Suprapubic skin (tissue), 4 donors: ENCODE measurements at places on chromosomes 5 and 9.
A peak's percentile ranks its signal among the peaks of the same experiment; 100 is the strongest.

- DNase-seq = no peak
Measured at GRCh38 chr9:132059361-132059760, 20.3 kb downstream of the MED27 start.

DNA sequence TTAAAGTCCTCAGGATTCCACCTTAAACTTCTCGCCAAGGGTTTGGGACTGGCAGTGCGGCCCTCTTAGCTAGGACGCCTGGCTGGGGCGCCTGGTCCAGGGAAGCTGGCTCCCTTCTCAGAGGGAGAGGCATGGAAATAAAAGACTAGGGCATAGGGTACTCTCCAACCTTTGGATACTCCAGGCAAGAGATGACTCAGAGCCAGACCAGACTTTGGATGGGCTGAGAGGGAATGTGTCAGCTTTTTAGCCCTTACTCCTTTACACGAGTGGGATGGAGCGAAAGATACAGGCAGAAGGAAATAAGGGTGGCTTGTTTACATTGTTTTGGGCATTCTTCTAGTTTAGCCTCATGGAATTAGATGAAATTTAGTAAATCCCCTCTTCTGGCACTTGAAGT, 48.2 kb downstream of the IL31RA start:
- no peak for DNase-seq

DNA sequence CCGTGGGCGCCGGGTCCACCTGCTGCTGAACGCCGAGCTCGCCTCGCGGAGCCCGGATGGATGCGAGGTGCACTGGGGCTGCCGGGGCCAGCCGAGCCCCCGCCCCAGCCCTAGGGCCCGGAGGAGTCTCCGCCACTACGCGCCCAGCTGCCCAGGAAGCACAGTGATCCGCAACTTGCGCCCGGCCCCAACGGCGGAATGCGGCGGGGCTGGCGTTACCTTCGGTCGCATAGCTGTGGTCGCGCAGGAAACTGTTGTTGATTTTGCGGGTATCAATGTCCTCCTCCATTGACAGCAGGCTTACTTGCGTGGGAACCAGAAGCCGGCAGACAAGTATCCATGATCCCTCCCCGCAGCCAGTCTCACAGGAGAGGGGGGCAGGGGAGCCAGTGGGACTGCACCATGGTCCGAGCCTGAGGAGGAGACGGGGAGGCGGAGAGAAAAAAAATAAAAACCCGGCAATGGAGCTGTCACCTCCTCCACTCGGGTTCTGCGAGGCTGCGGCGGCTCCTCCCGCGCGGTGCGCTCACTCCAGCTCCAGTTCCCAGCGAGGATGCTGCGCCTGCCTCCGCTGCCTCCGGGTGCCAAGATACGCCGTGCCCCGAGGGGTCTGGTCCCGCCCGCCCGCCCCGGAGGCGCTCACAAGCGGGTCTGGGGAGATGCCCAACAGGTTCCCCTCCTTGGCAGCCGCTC, 628 bp downstream of the PPP2R2B start:
- no peak for DNase-seq

DNA sequence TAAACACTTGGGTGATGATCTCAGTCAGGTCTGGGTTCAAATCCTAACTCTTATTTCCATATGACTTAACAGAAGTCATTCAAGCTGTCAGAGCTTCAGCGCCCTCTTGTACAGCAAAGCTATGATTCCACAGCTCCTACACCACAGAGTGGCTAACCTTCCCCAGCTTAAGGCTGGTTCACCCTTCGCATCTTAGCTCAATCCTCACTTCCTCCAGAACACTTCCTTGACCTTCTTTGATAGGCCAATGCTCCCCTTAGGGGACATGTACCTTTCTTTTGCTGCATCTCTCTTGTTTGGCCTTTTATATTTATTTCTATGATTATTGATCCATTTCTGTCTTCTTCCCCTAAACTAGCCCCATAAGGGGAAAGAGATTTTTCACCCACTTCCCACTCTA, 57.0 kb downstream of the RASEF start:
- DNase-seq = no peak

- DNase-seq = no peak
Measured at GRCh38 chr5:154372661-154373060, 73.1 kb upstream of the SAP30L start.

DNA sequence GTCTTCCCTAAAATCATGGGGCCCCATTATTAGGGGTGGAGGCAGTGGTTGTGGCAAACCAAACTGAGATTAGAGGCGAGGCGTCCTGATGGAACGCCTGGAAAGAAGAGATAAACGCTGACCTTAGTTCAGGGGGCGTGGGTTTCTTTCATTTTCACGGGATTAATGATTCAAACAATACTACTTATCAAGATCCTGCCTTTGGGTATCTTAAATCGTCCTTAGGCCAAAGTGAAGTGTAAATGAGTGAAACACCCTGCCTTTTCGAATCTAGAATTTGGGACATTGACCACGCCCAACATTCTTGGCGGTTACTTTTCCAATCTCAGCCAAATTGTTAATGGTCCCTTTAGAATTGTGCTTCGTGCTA, 1.0 kb upstream of the UBTD2 start:
- DNase-seq = no peak

GRCh38 chr5:14915291-14915952, 43.8 kb upstream of the ANKH start:
- no peak for DNase-seq

GRCh38 chr9:38418366-38418765, 5.9 kb downstream of the IGFBPL1 start:
- DNase-seq = no peak

DNA sequence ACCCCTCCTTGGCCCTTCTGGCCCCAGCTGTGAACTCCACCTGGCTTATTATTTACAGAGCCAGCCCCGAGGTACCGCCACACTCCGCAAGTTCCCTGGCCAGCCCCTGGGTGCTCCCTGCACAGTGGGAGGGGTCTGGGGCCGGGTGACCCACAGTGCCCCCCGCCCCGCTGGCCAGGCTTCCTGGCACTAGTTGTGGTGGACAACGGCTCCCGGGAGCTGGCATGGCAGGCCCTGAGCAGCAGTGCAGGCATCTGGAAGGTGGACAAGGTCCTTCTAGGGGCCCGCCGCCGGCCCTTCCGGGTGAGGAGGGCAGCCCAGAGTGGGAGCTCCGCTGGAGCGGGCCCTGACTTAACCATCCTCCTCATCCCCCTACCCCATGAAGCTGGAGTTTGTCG, 3.9 kb downstream of the MAMDC4 start:
- DNase-seq = peak; percentile 53

- no peak for DNase-seq
Measured at GRCh38 chr9:136058084-136058483, 37.0 kb downstream of the NACC2 start.

DNA sequence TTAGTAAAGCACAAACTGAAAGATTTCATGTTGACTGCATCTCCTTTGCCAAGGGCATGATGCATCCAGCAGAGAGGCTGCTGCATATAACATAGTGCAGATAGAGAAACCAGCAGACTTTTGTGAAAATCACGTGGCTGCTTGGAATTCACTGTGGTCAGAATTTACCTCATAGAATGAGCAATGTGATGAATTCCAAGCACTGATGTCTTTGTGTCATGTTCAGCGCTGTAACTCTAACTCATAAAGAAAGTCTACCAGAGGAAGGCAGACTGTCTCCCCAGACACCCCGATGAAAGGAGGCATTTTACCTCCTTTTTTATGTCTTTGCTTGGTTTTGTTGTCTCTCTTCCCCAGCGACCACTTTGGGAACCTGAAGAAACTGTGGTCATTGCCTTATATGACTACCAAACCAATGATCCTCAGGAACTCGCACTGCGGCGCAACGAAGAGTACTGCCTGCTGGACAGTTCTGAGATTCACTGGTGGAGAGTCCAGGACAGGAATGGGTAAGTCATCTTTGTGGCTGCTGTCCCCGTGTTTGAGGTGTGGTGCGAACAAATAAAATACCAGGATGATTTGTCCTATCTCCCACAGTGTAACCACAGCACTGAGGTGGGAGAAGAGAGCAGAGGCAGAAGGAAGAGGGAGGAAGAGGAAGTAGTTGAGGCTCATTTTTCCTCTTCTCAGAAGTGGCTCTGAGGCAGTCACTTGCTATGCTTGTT, 42.0 kb downstream of the ITK start:
- no peak for DNase-seq

DNA sequence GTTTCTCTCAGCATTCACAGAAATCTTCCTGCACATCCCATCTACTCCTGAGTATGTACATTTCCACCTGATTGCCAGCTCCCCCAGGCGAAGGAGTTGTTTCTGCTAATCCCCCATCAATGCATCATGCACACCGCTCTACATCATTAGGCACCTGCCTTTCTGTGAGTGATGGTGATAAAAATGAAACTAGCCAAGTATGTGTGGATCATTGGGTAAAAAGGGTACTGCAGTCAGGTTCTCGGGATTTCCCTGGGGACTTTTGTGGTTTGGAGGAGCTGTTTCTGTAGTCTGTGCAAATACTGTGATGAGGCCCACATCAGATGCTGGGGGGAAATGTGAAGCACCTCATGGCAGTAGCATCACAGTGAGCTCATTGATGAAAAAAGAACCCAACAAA, 30.4 kb downstream of the CAMK4 start:
- DNase-seq = no peak

DNA sequence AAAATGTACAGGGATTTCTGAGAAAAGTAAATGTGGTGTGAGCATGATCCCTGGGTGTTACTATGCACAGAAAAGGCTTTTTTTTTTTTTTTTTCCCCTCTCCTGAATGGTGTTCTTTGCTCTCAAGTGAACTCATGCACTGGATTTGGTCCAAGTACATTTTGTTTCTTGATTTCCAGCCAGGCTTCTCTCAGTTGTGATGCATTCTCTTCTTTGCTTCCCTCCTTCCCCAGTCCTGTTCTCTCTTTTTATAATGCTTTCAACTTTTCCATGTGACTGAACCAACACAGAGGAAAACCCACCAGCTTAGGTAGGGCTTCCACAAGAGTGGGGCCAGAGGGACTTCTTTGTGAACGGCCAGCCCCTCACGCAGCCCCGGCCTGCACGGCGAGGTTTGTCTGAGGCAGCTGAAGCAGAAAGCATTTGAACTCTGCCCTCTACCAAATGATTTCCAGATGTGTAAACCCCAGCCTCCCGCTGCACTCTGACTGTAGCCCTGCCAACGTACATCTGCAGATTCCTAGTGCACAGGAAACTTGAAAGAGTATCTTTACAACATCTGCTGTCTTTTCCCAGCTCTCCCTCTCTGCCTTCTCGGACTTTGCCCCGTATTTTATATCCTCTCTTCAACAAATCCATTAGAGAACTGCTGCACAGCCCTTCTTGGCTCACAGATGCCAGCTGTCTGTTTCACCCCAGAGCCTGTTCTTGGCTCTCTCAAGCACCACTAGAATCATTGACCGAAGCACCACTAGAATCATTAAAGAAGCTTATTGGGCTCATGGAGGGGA, 71.8 kb upstream of the CD180 start:
- peak; percentile 84 for DNase-seq

GRCh38 chr9:134485653-134486052, 155.9 kb upstream of the COL5A1 start:
- no peak for DNase-seq

- DNase-seq = no peak
Measured at GRCh38 chr5:28156981-28157380, 1118.6 kb upstream of the CDH9 start.

DNA sequence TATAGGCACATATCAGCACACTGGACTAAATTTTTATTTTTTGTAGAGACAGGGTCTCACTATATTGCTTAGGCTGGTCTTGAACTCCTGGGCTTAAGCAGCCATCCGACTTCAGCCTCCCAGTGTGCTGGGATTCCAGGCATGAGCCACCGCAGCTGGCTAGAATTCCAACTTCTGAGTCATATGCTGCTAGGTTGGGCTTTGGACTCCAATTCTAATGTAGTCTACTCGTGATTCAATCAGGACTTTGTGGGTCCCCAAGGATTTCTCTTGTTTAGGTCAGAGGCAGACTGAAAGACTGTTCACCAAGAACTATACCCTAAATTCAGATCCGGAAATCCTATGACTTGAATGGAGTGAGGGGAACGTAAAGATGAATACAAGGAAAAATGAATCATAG, 68.2 kb upstream of the CHD1 start:
- no peak for DNase-seq

- DNase-seq = no peak
Measured at GRCh38 chr5:143397302-143398052, 6.0 kb downstream of the NR3C1 start.

- DNase-seq = peak; percentile 80
Measured at GRCh38 chr5:170632985-170633234, 129.1 kb downstream of the KCNIP1 start.

DNA sequence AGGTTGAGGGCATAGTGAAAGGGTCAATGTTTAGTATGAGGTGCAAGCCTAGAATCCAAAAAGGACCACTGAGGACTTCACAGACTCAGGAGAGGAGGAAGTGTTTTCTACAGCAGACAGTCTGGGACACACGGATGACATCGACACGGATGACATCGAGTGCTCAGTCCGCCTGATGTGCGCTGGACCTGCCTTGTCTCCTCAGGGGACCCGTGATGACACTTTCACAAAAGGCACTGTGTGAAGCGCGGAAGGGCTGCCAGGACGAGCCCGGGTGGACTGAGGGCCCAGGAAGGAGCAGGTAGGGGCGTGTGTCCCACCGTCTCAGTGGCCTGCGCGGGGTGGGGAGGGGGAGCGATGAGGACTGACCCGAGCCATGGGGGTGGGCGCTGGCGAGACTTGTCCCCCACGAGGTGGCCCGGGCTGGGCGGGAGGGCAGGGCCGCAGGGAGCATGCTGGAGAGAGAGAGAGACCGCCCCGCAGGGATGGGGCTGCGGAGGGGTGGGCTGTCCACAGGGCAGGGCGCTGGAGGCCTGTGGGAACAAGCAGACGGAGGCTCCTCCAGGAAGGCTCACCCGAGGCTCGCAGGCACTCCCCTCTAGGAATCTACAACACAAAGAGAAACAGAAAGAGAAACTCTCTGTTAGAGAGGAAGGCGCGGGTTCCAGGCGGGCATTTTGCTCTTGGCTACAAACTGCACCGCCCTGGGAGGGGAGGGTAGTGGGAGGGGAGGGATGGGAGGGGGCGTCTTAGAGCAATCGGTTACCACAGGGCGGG, 54.9 kb downstream of the USP20 start:
- DNase-seq = no peak

DNA sequence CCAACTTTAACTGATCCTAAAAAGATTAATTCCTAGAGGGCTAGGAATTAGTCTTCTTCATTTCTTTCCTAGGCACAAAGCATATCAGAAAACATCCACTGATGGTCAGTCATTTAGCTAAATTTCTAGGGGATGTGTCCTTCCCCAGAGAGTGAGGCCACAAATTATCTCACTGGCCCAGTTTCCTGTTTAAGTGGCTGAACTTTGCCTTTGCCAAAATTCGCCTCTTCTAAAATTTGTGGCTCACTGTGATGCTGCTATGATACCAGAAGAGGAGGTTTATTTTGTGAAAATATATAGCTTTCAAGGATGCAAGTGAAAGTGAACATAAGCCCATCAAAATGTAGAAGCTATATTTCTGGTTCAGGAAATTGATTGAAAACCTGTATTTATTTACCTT, 98.1 kb upstream of the FER start:
- no peak for DNase-seq
